NCI-H1417 treated with DMSO at 0.1 percent for 48 hours (cell line): ENCODE measurements at places on chromosomes 3 and 15.

DNA sequence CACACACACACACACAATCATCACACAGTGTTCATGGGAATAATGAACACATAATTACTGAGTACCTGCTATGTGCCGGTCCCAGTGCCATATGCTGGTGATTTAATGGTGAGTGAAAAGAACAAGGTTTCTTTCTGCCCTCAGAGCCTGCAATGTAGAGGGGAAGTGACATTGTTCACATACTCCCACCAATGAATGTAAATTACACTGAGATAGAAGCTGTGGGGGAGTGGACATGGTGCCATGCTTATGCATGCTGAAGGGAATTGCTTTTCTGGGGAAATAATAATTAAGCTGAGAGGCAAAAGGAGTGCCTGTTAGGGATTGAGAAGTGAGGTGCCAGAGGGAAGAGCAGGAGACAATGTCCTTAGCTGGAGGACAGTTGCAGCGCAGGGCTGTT is 175.1 kb downstream of the MFSD1 start:
- DNase-seq, result no peak

DNA sequence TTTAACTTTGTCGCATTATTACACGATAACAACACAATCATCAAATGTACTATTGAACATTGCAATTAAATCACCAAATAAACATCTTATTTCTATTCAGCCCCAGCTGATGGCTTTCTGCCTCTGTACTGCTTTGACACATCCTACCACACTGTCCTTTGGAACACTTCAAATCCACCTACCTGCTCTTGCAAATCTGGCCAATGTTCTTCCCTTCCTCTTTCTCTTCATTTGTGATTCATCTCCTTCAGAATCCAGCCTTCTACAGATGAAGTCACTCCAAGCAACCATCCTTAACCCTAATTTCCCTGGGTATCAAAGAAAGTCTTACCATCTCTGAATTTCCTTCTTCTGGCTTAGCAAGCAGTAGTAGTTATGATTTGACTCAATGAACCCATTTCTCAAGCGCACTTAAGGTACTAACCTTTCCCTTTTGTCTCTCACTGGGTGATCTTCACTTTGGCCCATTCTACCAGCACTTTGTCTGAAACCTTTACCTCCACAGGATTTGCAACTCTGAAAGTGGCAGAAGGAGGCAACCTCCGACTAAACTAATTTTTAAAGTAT is 502.9 kb downstream of the FOXP1 start:
- no peak for DNase-seq

- no peak for DNase-seq
Observed at GRCh38 chr15:31133890-31134289, 32.4 kb upstream of the TRPM1 start.

DNA sequence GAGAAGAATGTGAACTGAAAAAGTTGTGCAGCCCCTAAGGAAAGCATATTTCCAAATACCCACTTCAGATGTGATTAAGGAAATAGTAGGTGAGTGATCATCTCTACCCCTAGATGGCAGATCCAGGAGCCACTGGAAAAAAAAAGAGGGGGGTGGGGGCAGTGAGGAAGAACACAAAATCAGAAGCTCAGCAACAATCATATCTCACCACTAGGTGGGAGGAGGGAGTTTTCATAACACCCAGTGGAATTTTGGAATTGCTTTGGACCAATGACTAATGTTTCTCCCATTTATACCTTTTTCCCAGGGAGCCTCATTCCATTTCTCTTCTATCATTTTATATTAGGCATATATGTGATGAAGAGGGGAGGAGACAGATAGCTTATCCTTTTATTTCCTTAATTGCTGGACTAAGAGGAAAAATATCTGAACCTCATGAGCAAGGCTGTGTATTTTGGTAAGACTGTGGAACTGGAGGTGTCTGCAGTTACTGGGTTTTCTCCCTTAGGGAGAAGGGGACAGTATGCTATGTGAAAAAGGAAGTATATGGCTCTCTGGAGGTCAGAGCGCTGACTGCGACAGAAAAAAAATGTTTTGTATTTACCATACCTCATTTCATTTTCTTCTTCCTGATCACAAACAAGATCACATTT is 363.4 kb downstream of the GAP43 start:
- DNase-seq, result no peak

DNA sequence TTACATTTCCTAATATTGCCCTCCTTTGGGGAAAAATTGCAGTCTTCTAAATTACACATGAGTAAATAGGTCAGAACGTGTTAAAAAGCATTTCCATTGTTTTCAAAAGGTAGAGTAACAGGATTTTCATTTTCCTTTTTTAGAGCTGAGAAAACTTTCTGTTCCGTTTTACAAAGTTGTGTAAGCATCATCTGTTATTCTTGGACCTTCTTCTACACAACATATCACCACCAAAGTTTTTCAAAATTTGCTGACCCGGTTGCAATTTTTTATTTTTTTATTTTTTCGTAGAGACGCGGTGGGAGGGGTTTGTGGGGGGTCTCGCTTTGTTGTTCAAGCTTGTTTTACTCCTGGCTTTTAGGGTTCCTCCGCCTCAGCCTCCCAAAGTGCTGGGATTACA is 1.1 kb downstream of the CCDC39 start:
- no peak for DNase-seq

DNA sequence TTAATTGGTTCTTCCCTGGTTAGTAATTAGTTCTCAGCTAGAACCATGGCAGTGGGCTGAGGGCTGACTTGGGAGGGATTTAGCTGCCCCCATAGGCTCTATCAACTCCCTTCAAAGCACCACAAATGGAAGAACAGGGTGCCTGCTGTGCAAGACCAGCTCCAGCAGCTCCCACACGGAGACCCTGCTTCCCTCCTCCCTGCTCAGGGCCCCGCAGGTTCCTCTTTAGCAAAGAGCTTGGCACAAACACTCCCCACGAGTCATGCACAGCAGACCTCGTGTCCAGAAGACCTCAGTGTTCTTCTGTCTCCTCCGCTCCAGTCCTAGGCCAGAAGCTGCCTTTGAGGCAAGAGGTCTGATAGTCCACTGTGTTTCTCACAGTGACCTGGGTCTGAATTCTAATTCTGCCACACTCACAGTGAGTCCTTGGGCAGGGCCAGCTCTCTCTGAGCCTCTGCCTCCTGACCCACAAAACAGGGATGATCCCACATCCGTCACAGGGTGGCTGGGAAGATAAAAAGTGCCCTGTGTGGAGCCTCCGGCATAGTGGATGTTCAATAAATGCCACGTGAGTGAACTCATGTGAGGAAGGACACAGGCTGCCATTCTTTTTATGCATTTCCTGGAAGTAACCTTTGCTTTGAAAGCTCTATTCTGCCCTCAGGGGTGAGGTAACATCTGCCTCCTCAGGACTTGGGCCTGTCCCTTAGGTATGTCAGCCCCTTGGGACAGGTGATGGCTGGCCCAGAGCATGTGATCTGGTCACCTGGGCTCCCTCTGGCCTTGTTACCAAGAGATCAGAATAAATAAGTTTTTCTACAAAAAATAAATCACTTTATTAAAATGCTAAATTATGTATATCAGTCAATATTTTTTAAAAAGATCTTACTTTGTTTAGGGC is 7.6 kb downstream of the RAB6B start:
- DNase-seq, result no peak

GRCh38 chr3:134998855-134999254 is 203.8 kb downstream of the EPHB1 start:
- no peak for DNase-seq

DNA sequence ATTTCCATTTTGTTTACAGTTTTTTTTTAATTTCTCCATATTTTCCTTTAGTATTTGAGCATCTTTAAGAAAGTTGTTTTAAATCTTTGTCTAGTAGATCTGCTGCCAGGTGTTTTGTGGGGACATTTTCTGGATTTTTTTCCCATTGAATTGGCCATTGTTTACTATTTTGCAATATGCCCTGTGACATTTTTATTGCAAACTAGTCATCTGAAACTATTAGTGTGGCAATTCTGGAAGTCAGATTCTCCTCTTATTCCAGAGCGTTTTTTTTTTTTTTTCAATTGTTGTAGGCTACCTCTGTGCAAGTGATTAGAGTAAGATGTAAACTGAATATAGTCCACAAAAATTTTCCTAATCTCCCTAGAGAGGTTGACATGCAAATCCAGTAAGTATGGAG is 334.2 kb downstream of the PYDC2 start:
- no peak for DNase-seq

GRCh38 chr3:126901631-126902030 is 81.3 kb upstream of the PLXNA1 start:
- DNase-seq, result no peak

GRCh38 chr15:98647026-98647773 is 1.1 kb upstream of the IGF1R start:
- peak; percentile 61 for DNase-seq

DNA sequence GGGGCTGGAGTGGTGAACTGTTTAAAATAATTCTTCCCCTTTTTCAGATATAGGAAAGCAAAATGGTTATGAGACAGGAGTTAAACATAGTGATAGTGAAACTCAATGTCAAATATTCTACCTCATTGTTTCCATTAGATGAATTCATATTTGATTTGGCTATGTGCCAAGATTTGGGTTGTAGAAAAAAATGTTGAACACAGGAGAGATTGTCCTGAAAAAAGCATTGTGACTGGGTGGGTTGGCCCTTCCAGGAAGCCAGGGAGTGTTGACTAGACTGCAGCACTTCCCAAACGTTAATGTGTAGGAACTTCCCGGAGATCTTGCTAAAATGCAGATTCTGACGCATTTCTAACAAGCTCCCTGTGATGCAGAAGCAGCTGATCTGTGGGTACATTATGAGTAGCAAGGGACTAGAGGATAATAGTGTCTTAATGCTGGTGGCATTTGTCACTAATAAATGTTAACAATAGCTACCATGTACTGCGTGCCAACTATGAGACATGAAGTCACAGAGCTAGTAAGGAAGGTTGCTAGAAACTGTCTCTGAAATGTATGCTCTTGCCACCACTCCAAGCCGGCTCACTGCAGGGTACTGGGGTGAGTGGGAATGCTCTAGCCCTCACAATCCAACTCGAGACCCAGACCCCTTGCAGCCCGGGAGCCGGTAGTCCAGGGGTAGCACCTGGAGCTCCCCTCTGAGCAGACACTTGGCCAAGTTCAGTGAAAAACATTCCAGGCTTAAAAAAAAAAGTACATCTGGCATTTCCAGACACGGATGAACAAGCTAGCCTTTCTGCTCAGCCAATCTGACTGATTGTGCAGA is 120.6 kb downstream of the CD47 start:
- DNase-seq, result no peak

DNA sequence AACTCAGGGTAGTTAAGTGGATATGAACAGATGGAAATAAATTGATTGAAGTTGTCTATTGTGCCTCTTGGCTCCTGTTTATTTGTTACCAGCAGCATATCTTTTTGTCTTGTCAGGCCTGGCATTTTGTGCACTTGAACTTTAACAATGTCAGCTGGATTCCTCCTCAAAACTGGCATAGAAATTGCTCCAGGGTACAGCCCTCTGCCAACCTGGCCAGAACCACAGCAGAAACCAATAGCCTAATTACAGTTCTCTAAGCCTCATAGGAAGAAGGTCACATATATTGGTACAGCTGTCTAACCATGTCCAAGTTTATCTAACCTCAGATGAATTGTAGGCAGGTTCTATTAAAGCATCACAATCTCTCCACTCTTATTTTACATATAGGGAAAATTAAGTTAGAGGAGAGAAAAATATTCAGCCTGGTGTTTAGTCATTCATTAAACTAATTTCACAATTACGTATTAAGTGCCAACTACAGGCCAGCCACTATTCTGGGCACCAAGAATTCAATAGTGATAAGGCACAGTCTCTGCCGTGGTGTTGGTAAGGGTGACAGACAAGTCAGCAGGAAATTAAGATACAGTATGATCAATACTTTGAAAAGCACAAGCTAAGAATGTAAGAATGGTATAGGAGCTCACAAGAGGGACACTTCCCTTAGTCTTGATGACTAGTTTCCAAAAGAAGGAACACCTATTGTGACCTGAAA is 452.9 kb upstream of the NECTIN3 start:
- DNase-seq, result no peak

DNA sequence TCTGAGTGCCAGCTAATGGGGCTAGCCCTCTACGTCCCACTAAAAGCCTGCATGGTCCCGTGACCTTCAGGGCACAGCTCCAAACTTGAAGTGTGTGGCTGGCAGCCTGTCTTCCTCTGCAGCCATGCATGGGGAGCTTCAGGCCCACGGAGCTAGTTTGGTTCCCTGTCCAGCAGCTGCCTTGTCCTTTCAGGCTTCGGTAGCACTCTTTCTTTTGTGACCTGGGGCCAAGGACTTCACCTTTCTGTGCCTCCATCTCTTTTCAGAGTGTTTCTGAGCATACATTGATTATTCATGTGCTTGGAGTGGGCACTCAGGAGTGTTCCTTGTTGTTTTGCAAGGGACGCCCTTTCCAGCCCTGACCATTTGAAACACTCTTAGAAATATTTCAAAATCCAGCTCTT is 155.2 kb downstream of the DNAJB8 start:
- no peak for DNase-seq

DNA sequence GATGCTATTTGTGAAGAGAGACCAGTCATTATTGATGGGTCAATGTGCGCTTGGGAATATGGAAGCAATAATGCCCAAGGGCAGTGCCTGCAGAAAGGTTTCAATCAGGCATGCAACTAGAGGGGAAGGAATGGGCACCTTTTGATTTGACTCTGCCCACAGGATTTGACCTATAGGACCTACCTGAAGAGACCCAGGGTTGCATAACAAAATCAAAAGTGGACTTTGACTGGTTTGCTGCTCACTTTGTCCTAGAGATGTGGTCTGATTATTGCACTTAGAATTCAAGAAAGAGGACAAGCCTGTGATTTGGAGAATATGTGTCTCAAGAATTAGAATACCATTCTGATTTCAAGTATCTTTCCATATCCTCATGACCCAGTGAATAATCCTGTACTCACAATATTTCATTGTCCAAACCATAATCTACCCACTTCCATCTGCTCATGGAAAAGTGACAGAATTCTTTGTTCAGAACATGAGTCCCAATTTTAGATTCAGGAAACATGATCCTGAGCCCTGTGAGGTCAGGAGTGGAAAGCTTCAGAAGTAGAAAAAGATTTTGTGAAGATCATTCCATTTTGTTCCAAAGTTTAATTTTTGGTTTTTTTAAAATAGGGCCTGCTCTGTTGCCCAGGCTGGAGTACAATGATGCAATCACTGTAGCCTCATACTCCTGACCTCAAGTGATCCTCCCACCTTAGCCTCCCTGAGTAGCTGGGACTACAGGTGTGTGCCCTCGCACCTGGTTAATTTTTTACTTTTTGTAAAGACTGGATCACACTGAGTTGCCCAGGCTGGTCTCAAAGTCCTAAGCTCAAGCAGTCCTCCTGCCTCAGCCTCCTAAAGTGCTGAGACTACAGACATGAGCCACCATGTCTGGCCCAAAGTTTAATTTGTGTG is 151.3 kb upstream of the NR2E3 start:
- no peak for DNase-seq

- no peak for DNase-seq
Observed at GRCh38 chr3:99626417-99626788, 12.0 kb upstream of the COL8A1 start.

- DNase-seq, result peak; percentile 58
Observed at GRCh38 chr15:88574655-88575054, 28.2 kb upstream of the DET1 start.

GRCh38 chr3:170331143-170331542 is 26.4 kb upstream of the SKIL start:
- no peak for DNase-seq
